ENCODE measurements at places on chromosomes 5 and 9.

GRCh38 chr5:10065428-10066000, 184.2 kb downstream of the ATPSCKMT start:
- no peak for DNase-seq

DNA sequence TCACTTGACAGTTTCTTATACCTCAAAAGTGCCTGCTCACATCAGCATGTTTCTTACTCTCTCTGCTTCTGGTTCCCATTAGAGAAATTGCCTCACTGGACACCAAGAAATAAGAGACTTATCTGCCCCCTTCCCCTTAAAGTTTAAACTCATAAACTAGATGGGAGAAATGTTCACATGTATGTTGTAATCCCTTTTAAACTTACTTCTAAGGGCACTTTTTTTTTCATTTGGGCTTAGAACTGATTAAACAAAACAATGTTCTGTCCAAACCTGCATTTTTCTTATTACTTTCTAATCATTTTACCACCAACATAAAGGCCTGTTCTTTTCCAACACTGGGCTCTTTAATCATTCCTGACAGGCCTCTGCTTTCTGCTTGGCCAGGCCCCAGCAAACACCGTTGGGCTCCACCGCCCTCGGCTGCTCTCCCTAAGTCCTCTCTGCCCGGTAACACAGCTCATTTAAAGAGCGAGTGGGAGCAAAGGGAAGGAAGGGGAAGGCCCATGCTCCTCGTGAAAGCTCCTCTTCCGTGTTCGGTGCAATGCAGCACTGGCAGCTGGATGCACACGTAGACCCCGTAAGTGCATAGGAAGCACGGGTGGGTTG, 53.4 kb downstream of the ROR2 start:
- DNase-seq: no peak

DNA sequence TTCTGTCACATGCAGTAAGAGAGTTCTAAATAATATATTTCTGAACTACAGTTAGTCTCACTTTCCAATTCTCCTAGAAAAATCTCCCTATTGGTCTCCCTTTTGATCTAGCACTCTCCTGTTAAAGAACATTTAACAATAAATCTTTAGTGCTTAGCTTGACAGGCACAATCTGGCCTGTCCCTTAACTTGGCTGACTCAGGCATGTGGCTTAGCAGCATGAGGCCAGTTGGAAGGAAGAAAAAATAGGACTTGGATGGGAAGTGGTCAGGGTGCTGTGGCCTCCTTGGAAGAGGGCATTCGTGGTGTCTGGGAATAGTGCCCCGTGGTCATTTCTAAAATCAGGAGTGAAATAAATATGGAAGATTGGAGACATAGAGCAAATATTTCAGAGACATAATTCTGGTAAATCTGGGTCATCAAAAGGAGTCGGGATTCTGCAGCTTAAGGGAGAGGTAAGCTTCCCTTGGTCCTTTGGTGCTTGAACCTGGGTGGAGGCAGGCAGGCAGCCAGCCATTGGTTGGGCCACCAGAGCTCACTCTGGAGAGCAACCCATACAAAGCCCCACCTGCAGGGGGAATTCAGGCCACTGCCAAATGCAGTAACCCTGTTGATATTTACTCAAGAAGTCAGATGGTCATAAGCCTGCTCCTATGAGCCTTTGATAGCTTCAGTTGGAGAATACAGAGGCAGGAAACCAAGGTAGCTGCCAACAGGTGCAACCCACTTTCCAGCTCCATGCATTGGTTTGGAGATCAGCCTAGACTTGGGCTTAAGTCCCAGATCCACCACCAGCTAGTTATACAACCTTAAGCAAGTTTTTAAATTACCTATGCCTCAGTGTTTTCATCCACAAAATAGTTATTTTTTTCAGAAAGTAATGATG, 28.8 kb upstream of the TLE4 start:
- DNase-seq: no peak

- DNase-seq: no peak
Observed at GRCh38 chr5:61182449-61182848, 20.2 kb upstream of the SMIM15 start.

DNA sequence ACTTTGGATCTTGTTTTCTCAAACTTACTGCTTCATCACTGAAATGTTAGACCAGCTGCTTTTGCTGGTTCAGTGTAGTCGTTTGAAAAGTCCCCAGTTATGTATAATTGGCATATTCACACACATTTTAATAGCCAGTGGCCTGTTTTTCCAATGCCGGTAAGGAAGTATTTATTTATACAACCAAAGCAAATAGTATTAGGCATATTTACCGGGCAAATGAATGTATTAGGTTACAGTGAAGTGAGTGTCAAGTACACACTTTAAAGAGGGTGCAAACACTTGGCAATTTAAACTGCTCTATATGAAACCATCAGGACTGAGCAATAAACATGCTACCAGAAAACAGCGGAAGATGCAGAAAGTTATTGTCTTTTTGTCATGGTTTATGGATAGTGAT, 242.9 kb downstream of the MCTP1 start:
- no peak for DNase-seq

GRCh38 chr5:50709471-50709870, 43.0 kb downstream of the PARP8 start:
- DNase-seq: peak; percentile 77

DNA sequence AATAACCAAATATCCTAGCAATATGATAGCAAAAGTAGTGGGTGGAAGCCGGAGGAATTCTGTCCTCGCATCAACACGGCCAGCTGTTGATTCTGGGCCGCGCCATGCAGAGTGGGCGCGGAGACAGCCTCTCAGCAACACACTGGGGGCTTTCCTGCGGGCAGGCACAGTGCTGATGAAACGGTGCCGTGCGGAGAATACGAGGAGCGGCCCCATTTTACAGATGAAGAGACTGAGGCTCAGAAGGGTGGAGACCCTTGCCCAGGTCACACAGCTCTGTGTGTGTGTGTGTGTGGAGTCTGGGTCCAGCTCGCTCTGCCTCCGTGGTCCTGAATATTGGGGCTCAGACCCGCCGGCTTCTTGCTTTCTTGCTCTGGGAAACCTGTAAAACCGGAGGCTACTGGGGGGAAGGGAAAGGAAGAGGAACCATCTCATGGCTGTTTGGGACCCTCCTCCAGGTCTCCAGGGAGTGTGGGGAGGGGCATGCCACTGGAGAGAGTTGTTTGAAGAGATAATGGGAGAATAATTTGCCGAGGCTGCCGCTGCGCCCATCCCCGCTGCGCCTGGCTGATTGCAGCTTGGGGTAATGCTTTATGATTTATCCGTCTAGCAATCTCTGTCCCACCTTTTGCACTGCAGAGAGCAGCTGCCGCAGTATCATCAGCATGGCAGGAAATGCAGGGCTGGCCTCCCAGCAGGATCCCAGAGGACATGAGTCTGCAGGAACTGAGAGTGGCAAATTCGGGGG, 36.6 kb downstream of the NCS1 start:
- DNase-seq: peak; percentile 33

- no peak for DNase-seq
Observed at GRCh38 chr5:111461934-111462333, 50.4 kb downstream of the STARD4 start.

GRCh38 chr5:78291687-78292086, 2.8 kb downstream of the AP3B1 start:
- no peak for DNase-seq

GRCh38 chr5:116922532-116922931, 347.9 kb upstream of the SEMA6A start:
- no peak for DNase-seq

- DNase-seq: no peak
Observed at GRCh38 chr5:56983593-56984361, 31.9 kb upstream of the MIER3 start.

DNA sequence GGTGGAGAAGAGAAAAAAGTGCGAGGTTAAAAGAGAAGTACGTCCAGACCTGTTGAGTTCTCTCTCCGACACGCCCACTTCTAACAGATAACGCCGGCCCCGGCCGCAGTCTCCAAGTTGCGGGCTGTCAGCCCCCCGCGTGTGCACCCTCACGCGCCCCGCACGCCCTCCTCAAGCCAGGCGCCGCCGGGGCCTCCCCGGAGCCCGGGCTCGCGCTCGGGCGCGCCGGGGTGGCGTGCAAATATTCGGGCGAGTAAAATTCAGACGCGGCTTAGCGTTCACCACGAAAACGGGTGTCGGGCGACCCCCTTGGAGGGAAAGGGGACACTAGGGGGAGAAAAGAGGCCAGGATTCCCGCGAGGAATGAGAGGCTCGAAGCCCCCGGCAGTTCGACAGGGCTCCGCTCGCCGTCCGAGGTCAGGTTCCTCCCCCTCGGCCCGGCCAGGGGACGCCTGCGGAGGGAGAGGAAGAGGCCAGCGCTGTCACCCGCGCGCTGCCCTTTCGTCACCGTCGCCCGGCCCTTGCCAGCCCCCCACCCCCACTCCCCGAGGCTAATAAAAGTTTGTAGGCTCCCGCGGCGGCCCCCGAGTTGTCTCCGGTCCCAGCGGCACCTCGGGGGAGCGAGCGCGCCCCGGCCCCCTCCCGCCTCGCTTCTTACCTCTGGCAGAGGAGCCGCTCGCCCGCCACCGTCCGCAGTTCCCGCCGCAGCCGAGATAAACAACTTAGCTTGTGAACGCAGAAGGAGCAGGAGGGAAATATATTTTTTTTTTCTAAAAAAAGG, 743 bp downstream of the NR3C1 start:
- DNase-seq: peak; percentile 51

DNA sequence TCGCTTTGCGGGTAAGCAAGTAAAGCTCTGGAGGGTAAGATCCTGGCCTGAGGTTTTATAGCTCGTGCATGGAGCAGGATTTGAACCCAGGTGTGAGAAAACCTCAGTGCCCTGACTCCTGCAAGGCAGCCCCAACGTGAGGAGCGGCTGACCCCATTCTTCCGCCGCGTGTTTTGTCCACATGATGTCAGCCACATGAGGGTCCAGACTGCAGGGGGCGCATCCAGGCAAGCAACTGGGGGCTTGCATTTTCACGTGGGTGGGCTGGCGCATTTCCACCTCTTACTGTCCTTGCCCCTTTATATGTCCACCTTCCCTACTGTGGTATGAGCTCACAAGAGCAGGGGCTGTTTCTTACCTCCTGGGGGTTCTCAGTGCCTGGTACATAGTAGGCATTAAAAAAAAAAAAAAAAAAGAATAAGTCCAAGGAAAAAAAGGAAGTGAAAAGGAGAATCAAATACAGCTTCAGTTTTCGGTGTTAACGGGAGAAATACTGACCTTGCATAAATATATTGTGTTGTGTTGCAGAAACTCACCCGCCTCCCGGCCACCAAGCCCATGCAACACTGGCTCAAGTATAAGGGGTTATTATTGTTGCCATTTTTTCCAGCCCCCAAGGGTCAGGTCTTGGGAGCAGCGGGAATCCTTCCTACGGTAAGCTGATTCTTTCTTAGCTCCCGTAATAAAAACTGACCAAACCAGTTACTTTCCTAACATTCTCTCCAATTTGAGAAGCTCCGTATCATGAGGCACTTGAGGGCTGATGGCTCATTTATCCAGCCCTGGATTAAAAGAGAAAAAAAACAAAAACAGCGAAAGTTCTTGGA, 15.0 kb downstream of the TLX3 start:
- no peak for DNase-seq

DNA sequence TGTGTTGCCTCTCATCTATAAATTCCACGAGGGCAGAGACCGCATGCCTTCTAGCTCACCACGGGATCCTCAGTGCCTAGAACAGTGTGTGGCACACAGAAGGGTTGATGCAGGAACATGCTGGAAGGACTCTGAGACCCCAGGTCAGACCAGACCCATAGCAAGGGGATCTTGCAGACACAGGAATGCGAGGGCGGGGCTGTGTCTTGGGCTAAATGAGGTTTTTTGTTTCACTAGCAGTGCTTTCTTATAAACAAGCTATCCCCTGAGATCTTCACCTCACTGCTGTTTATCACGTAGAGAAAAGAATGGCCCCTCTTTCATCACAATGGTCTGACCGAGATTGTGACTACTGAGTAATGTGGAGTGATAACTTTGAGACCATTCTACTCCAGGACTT, 122.4 kb downstream of the IRX2 start:
- DNase-seq: no peak

DNA sequence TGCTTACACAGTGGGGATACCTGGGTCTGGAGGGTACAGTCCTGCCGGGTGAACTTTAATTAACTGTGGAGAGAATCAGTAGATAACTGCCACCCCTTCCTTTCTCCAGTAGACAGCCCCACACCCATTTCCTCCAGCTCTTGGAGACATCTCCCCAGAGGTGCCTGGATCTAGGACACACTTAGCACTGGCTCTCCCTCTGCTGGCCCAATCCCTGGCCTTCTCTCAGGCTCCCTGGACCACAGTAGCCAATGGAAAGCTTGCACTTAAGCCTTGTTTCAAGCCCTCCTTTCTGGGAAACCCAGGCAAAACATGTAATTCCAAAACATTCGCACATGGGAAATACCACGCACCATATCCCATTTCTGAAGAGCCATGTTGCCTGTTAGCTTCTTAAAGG, 169.2 kb upstream of the GAS1 start:
- no peak for DNase-seq

- no peak for DNase-seq
Observed at GRCh38 chr9:93480728-93481324, 27.4 kb upstream of the FAM120AOS start.

DNA sequence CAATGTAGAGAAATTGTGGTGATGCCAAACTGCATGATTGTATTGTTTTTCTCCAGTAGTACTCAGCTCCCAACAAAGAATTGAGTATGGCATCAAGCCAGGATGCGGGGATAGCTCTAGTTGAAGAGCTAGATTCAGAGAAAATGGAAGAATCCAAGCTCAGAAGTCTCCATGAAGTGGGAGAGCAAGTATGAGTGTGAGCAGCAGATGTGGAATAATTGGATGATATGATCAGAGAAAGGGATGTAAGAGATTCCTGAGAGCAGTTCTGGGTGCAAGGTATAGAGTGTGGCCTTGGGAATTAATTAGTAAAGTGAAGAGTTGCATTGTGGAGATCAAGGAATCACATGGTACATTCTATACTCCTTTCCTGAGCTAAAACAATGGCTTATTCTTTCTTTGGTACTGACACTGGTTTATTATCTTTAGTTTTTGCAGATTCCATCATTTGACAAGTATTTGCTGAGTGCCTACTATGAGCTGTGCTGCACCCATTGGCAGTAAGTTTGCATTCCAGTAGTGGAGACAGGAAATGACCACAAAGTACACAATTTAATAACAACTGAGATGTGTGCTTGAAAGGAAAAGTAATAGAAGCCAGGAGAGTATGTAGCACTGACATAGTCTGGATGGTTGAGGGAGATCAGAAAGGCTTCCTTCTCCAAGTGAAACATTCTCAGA, 177.1 kb downstream of the CPLANE1 start:
- DNase-seq: peak; percentile 92

- DNase-seq: peak; percentile 98
Observed at GRCh38 chr5:109656829-109657228, 32.9 kb upstream of the MAN2A1 start.

DNA sequence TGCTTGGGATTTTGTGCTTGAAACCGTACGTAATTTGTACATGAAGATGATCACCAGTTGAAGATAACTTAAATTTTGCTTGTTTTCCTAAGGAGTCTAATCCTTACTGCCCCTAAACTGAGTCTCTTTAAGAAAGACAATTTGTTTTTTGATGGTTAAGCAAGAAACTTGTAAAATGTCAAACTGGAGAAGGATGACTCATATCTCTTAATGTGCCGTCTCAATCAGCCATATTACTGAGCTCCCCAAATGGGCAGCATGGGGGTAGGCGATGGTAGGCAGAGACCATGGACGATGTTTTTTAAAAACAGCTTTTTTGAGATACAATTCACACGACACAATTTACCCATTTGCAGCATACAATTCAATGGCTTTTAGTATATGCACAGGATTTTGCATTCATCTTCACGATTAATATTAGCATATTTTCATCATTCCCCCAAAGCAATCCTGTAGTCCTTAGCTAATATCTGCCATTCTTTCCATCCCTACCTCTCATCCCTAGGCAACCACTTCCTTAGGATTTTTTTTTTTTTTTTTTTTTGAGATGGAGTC, 14.3 kb downstream of the ARHGAP26 start:
- DNase-seq: no peak

All from fibroblast of skin of back (primary cell).